A549 treated with CpdA at 1 μM for 4 hours (cell line): ENCODE measurements at places on chromosomes 13 and 19. TPM values are rescaled to one million over a fixed set of nuclear protein-coding genes. Genes with fewer than 3 reads are reported as not detected.

The PLVAP gene
- total RNA-seq: not detected in 5 replicates

The FPR3 gene
- not detected in 5 replicates for total RNA-seq

The LILRB1 gene
- total RNA-seq: 0.02 TPM in 1 of 5 replicates, not detected in the others

The GARIN5A gene
- 1.9 to 2.3 TPM (median 2.2 TPM) in 5 replicates for total RNA-seq

The PTBP1 gene
- total RNA-seq: 223 to 257 TPM (median 229 TPM) in 5 replicates

The LIM2 gene
- not detected in 5 replicates for total RNA-seq

The KLK12 gene
- not detected in 5 replicates for total RNA-seq

The CNFN gene
- total RNA-seq: 39.7 to 50.8 TPM (median 46.1 TPM) in 5 replicates
